Heart right ventricle (tissue), 16 donors: ENCODE measurements at places on chromosomes 5 and 9. TPM values are rescaled to one million over a fixed set of nuclear protein-coding genes. Genes with fewer than 3 reads are reported as not detected.

GRCh38 chr9:16622541-16622940 lies 247.9 kb downstream of the BNC2 start:
- H3K4me1 ChIP-seq = peaks cover 34% of the 10 kb centered on the region
- no peak overlapping the region for H3K4me3 ChIP-seq
- H3K27me3 ChIP-seq = no peaks in the 10 kb centered on the region
- H3K36me3 ChIP-seq = no peaks in the 10 kb centered on the region

- H3K27ac ChIP-seq = no peak overlapping the region
- H3K27me3 ChIP-seq = no peaks in the 10 kb centered on the region
- no peaks in the 10 kb centered on the region for H3K4me1 ChIP-seq
- H3K4me3 ChIP-seq = no peak overlapping the region
- no peak for DNase-seq
Observed at GRCh38 chr5:68593211-68593671, 377.7 kb downstream of the PIK3R1 start.

FAM221B gene
- total RNA-seq = not detected

DNA sequence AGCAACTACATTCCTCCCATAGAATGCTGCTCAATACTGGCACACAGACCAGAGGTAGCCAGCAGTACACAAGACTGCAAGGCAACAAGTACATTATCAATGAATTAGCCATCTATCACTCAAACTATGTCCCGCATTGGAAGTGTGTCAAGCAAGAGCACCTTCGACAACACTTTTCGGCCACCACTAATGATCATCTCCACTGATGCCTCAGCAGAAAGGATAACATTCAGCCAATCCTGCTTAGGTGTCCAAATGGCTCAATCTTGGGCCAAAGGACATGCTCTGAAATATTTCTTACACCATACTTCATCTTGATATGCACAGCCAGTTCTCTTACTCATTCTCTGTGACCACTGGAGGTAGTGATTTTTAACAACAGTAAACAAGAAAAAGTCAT lies 25.0 kb downstream of the SKP1 start:
- no peak for DNase-seq
- H3K27me3 ChIP-seq = no peaks in the 10 kb centered on the region
- peaks cover 100% of the 10 kb centered on the region for H3K36me3 ChIP-seq
- no peak overlapping the region for H3K27ac ChIP-seq
- peaks cover 29% of the 10 kb centered on the region for H3K4me1 ChIP-seq

DNA sequence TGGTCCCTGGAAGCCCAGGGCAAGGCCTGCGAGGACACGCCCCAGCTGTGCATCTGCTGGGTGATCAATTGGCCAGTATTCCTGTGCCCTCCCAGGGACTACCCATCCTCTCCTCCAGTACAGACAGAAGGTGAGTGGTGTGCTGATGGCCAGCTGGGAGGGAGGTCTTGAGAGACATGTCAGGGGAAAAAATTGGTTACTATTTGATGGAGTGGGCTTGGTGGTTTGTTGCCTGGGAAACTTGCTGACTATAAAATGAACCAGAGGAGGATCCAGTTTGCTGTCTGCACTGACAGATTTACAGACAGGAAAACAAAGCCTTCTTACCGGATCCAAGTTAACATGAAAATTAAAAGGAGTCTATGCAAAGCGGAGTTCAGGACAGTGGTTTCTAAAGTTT lies 40.3 kb downstream of the MAP1B start:
- no peak overlapping the region for H3K27ac ChIP-seq
- H3K4me3 ChIP-seq = no peak overlapping the region
- DNase-seq = no peak
